ENCODE measurements at places on chromosomes 1 and 21. TPM values are rescaled to one million over a fixed set of nuclear protein-coding genes. Genes with fewer than 3 reads are reported as not detected.

The PAQR6 gene
- 12.2 TPM for total RNA-seq

- no peak overlapping the region for H3K4me3 ChIP-seq
- no peak overlapping the region for H3K27ac ChIP-seq
- H3K4me1 ChIP-seq: no peaks in the 10 kb centered on the region
- no peak for DNase-seq
- peaks cover 86% of the 10 kb centered on the region for H3K36me3 ChIP-seq
Observed at GRCh38 chr1:23062271-23062670, 43.0 kb downstream of the KDM1A start.

The ERRFI1 gene
- total RNA-seq: 64.3 TPM

DNA sequence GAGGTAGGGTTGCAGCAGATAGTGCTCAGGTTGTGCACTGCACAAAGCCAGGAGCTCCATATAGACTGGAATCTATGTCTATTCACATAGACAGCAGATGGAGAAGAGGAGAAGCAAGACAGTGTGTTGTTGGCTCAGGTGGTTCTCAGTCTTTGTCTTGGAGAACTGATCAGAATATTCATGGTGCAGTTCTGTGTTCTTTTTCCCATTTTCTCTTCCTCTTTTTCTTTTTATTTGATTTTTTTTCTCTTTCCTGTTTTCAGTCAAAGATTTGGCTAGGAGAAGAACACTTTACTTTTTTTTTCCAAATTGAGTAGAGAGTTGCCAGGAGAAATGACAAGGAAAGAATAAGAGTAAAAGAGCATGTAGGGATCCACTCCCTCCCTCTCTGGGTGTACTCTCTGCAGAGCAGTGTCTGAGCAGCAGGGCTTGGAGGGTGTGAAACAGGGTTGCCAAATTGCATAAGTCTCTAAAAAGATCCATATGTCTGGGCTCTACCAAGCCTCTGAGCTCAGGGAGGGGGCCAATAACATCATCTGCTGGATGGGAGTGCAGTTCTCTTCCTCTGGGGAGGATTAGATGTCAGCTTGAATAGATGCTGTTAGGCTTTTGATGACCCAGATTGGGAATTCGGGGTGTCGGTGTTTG lies 8.7 kb upstream of the CD34 start:
- no peak overlapping the region for H3K4me3 ChIP-seq
- no peaks in the 10 kb centered on the region for H3K36me3 ChIP-seq
- no peaks in the 10 kb centered on the region for H3K27me3 ChIP-seq
- H3K27ac ChIP-seq: no peak overlapping the region
- H3K4me1 ChIP-seq: no peaks in the 10 kb centered on the region
- no peak for DNase-seq

The KRTAP19-1 gene
- not detected for total RNA-seq

DNA sequence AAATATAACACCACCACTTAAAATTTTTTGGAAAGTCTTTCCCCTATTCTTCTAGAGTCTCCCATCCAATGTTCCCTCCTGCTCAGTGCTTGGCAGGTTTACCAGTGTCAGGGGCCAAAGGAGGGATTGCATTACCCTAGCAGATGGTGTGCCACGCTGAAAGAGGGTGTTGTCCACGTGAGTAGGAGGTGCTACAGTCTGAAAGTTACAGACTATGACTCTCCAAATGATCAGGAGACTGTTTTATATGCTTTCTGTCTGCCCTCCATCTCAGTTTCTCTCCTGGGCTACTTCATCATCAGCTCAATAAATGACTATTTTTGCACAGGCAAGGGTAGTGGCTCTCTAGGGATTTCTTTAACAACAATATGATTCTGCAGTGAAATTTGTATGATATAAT lies 31.3 kb upstream of the ANGPTL7 start:
- no peak overlapping the region for H3K27ac ChIP-seq
- H3K4me3 ChIP-seq: no peak overlapping the region
- H3K36me3 ChIP-seq: peaks cover 64% of the 10 kb centered on the region
- no peaks in the 10 kb centered on the region for H3K27me3 ChIP-seq
- H3K4me1 ChIP-seq: no peaks in the 10 kb centered on the region

The OR14K1 gene
- not detected for total RNA-seq

DNA sequence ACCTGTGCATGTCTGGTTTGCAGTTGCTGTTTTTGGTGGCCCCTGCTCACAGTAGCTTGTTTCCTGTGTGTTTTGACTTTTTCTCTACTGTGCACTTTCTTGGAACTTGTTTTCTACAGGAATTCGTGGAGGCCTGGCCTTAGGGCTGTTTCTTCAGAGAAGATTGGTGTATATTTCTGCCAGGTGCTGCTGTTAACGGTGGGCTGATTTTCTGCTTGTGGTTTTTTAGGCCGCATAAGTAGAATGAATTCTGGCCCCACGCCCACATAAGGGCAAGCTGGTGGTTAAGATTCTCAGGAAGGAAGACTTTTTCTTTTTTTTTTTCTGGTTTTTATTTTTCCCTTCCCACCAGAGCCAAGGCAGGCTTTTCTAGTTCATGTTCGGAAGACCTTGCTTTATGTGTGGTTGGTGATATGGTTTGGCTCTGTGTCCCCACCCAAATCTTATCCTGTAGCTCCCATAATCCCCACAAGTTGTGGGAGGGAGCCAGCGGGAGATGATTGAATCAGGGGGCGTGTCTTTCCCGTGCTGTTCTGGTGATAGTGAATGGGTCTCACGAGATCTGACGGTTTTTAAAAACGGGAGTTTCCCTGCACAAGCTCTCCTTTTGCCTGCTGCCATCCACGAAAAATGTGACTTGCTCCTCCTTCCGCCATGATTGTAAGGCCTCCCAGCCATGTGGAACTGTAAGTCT lies 71.5 kb upstream of the DISP3 start:
- H3K27me3 ChIP-seq: no peaks in the 10 kb centered on the region
- H3K4me3 ChIP-seq: no peak overlapping the region
- H3K27ac ChIP-seq: no peak overlapping the region
- DNase-seq: no peak

DNA sequence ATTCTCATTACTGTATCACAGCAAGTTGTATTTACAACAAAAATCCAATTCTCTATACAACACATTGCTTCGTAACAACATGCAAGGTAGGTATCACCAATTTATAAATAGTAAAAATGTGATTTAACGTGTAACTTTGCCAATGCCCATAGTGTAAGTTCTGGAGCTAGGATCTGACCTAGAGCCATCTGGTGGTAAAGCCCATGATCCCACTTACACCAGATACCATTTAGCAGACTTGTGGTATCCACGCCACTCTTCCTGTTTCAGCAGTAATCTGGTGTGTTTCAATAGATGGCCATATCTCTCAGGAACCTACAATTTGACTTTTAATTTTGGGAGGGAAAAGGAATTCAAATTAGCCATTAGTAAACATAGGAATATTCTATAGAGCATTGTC lies 10.2 kb downstream of the SETSIP start:
- H3K27me3 ChIP-seq: no peaks in the 10 kb centered on the region
- H3K36me3 ChIP-seq: no peaks in the 10 kb centered on the region
- H3K4me3 ChIP-seq: no peak overlapping the region

- no peak overlapping the region for H3K4me3 ChIP-seq
- H3K36me3 ChIP-seq: no peaks in the 10 kb centered on the region
- no peaks in the 10 kb centered on the region for H3K4me1 ChIP-seq
Observed at GRCh38 chr1:226806988-226807387, 63.4 kb upstream of the PSEN2 start.

The TSPAN1 gene
- total RNA-seq: not detected

The USH2A gene
- total RNA-seq: 3.1 TPM

GRCh38 chr1:155466617-155466972 lies 96.0 kb downstream of the ASH1L start:
- no peak for DNase-seq
- H3K27ac ChIP-seq: no peak overlapping the region
- no peaks in the 10 kb centered on the region for H3K27me3 ChIP-seq
